ENCODE measurements at places on chromosomes 11 and 22. TPM values are rescaled to one million over a fixed set of nuclear protein-coding genes. Genes with fewer than 3 reads are reported as not detected.

DNA sequence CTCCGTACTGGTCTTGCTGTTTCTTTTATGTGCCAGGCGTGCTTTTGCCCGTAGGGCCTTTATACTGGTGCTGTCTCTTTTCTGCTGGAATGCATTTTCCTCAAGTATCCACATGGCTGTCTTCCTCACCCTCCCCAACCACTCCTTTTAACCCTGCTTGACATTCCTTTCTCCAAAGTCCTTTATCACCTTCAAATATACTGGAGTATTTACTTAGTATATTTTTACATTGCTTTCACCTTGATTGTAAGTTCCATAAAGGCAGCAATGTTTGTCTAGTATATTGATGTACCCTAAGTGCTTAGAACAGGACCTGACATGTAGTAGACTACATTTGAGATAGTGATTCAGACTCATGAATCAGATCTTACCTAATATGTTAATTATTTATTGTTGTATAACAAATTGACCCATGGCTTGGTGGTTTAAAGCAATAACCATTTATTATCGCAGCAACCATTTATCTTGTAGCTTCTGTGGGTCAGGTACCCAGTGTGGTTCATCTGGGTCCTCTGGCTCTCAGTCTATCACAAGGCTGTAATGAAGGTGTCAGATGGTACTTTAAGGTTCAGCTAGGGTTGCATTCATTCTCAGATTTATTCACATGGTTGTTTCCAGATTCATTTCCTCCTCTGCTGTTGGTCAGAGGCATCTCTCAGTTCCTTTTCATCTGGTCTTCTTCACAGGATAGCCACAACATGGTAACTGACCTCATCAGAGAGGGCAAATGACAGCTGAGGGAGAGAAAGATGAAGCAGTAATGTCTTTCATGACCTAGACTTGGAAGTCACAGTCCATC, 34.2 kb downstream of the DDX10 start:
- no peak for DNase-seq

- no peak for DNase-seq
Observed at GRCh38 chr11:94806014-94806413, 37.9 kb downstream of the AMOTL1 start.

GRCh38 chr22:45970705-45971407, 6.1 kb downstream of the WNT7B start:
- no peak for DNase-seq

GRCh38 chr11:20609727-20610707, 10.6 kb downstream of the SLC6A5 start:
- DNase-seq, result peak; percentile 94

DNA sequence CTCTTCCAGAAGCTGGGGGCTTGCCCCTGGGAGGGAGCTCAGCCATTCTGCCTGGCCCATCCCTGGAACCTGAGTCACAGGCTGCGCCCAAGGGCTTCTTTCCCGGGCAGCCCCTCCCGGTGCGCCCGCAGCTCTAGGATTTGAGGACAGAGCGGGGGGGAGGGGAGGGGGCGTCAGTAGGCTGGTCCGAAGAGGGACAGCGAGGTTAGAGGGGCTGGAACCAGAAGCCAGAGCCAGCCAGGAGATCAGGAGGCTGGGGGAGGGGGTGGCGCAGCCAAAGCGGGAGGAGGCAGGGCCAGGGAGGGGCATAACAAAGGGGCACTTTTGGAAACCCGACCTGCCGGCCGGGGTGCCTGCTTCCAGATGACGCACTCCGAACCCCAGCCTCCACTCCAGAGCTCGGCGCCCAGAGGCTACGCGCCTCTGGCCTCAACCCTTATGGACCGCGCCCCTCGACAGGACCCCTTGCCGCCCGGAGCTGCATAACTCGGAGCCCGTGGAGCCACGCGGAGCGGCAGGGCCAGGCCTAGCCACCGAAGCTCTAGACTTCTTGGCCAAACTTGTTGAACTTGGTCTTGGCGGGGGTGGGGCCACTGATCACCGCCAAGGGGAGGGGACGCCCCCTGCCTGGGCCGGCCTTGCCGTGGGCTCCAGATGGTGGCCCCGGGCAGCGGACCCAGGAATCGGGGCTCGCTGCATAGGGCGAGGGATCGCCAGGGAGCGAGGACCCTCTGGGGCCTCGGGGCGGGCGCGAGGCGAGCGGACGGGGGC, 744 bp downstream of the PACSIN3 start:
- peak; percentile 89 for DNase-seq

- DNase-seq, result no peak
Observed at GRCh38 chr11:28675183-28675582, 567.0 kb downstream of the METTL15 start.

DNA sequence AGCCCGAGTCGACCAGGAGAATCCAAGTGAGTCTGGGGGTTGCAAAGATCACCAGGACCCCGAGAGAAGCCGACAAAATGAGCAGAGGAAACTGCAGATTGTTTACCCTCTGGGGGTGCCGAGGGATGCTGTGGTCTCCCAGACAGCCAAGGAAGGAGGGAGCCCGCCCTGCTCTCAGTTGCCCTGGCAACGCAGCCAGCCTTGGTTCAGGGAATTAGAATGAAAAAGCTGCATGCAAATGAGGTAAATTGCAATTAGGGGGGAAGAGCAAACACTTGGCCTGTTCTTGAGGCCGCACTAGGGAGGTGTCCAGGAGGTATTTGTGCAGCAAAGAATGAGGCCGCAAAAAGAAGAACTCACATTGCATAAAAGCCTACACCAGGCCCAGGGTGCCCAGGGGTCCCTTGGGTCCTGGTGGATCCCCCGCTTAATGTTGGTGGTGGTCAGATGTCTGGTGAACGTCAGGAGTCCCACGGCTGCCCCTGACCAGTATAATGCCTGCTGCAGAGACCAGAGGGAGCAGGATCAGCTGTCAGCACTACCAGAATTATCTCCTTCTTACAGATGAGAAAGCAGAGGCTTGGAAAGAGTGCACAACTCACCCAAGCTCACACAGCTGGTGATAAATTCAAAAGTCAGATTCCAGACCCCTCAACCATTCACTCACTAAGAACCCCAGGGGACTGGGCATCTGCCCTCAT, 40.3 kb upstream of the ATXN10 start:
- peak; percentile 75 for DNase-seq

DNA sequence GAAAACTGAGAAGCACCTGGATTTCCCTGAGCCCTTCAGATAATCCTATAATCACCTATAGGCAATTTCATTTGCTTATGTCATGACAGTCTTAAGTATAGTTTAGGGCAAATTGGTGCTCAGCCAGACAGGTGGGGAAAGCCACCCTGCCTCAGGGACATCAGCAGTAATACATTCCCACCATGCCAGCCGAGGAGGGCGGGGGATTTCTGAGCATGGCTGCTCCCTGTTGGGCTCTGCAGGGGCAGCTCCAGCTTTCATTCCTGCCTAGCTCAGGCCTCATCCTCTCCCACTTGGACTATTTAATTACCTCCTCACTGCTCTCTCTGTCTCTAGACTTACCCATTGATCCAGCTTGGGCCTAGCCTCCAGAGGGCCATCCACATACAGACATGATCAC, 9.0 kb upstream of the DRD2 start:
- DNase-seq, result no peak

GLYAT gene
- total RNA-seq, result 0.32 TPM

HTR3B gene
- not detected for total RNA-seq

RAB39A gene
- total RNA-seq, result 9.5 TPM

ZP1 gene
- not detected for total RNA-seq

FAM83F gene
- 43.1 TPM for total RNA-seq

ABTB2 gene
- 7.9 TPM for total RNA-seq

RRM1 gene
- total RNA-seq, result 84.8 TPM
